Globus pallidus (tissue), 1 donor: ENCODE measurements at places on chromosomes 3 and 15.

GRCh38 chr15:58732625-58733363 lies 16.7 kb downstream of the ADAM10 start:
- DNase-seq = no peak

DNA sequence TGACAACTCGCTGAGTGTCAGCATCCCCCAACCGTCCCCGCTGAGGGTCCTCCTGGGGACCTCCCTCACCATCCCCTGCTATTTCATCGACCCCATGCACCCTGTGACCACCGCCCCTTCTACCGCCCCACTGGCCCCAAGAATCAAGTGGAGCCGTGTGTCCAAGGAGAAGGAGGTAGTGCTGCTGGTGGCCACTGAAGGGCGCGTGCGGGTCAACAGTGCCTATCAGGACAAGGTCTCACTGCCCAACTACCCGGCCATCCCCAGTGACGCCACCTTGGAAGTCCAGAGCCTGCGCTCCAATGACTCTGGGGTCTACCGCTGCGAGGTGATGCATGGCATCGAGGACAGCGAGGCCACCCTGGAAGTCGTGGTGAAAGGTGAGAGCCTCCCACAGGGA lies 35.4 kb downstream of the ACAN start:
- DNase-seq = no peak

GRCh38 chr3:73490453-73491286 lies 134.1 kb downstream of the PDZRN3 start:
- DNase-seq = no peak

DNA sequence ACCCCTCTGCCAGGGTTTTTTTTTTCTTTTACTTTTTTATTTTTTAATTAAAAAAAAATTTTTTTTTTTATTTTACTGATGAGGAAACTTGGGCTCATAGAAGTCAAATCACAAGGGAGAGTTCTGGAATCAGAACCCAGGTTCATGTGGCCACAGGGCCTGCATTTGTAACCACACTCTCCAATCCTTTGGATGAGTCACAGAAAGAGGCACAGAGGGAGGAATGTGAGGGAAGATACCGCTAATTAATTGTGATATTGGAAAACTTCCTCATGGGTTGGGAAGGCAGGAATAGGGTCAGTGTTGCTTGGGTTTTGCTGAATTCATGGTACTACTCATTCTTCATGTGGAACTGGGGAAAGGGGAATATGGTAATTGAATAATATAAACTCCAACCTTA lies 132.9 kb upstream of the SLC6A11 start:
- no peak for DNase-seq

DNA sequence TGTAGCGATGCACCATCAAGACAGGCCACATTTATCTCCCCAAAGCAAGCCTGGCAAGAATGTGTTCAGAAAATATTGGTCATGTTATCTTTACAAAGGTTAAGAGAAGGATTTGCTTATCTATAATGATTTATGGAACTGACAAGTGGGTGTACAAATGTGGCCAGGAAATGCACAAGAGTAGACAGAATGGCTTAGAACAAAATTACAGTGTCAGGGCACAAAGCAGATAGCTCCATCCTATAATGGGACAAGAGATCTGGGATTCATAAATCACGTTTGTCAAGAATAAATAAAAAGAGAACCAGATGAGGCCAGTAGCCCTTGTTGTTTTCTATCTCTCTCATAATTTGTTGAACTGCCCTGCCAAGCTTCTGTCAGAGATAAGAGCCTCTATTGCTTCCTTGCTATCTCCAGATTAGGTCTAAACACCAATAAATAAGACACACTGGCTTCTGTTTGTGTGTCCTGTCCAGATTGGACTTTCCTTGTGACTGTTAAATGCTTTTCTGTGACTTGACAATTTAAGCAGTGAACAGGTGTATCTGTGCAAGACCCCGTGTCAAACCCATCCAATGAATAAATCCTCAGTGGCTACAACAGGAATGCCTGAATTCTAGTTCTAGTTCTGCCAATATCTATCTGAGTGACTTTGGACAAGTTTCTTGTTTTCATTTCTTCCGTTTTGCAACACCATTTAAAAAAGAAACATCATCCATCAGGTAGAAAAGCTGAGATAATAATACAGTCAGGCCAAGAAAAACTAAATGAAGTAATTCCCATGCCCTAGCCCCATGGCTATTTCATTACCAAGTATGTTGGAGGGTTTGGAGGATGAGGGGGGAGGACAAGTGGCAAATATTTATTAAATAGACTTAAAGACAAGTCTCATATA lies 157.2 kb downstream of the DCLK3 start:
- no peak for DNase-seq

GRCh38 chr3:32238453-32239306 lies at the start of gene CMTM8:
Gene CMTM8, plus strand, starts transcription at chr3:32238680. Its CDS starts 293 bp downstream, at chr3:32238973.
- no peak for DNase-seq

DNA sequence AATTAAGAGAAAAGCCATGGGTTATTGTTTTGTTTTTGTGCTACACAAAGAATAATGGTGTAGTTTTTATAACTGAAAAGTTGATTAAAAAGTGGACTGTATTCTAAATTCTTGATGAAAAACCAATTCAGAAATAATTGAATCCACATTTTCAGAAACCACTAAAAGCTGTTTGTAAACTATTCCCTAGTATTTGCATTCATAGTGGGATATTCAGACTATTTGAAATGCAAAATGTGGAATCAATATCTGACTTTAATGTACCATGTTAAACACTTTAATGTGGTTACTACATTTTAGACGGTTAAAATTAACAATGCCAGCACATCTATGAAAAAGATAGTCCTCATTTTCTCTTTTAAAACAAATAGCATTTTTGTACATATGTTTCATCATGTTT lies 104.6 kb downstream of the ZIC4 start:
- DNase-seq = no peak

GRCh38 chr3:123055352-123055751 lies 11.5 kb upstream of the PDIA5 start:
- DNase-seq = no peak

GRCh38 chr3:172658344-172659245 lies 52.3 kb downstream of the NCEH1 start:
- no peak for DNase-seq

DNA sequence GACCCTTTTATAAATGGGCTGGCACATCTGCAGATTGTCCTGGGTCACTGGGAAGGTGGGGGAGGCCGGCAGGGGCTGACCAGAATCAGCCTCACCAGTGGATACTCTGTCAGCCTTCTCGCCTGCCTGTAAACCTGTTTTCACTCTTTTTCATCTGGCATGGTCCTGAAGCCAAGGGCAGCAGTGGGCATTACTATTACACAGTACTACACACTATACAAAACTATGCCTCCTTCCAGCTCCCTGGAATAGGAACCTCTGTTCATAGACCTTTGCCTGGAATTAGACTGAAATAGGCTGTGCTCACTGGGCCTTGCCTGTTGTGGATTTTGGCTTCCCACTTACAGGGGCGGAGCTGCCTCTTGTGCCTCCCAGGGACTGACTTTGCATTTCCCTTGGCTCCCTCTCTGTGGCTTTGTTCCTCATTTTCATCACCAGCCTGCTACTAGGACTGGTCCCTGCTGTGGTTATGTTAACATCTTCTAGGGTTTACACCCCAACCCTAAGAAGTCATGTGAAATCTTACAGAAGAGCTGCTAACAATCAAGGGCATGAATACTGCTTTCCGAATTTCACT lies 120.7 kb downstream of the FNDC3B start:
- peak; percentile 21 for DNase-seq

DNA sequence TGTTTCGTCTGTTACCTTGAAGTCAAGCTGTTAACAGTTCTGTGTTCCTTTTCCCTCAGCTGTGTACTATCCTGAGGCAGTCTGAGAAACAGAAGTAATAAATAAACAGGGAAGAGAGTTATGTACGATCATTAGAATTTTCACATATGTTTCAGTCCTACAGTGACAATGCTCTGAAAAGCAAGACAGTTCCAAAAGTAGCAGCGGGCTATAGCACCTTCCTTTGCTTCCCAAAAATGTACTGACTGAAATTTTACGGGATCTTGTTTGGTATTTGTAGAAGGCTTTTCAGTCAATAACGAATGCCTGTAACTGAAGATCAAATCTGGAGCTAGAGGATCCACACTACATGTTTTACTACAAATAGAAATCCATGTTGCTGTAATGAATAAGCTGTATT lies 428.1 kb downstream of the PYDC2 start:
- DNase-seq = no peak

DNA sequence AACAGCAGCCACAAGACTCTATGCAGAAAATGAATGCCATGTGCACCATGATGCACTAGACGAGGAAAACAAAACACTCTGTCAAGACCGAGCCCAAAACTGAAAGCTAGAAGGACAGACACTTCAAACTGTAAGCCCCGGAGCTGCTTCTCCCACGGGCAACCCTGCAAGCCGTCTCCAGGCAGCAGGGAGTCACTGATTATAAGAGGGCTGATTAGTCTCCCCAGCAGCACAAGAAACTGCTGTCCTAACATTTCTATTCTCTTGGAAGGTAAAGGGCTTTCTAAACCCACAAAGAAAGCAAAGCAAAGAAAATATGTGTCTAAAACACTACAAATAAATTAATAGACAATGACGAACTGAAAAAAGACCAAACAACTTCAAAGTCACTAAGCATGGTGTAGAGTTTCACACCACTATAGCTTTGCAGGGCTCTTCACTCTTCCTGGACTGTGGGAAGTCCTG lies 15.5 kb downstream of the TBC1D2B start:
- DNase-seq = no peak

GRCh38 chr3:17749281-17749680 lies 6.8 kb upstream of the TBC1D5 start:
- DNase-seq = no peak

DNA sequence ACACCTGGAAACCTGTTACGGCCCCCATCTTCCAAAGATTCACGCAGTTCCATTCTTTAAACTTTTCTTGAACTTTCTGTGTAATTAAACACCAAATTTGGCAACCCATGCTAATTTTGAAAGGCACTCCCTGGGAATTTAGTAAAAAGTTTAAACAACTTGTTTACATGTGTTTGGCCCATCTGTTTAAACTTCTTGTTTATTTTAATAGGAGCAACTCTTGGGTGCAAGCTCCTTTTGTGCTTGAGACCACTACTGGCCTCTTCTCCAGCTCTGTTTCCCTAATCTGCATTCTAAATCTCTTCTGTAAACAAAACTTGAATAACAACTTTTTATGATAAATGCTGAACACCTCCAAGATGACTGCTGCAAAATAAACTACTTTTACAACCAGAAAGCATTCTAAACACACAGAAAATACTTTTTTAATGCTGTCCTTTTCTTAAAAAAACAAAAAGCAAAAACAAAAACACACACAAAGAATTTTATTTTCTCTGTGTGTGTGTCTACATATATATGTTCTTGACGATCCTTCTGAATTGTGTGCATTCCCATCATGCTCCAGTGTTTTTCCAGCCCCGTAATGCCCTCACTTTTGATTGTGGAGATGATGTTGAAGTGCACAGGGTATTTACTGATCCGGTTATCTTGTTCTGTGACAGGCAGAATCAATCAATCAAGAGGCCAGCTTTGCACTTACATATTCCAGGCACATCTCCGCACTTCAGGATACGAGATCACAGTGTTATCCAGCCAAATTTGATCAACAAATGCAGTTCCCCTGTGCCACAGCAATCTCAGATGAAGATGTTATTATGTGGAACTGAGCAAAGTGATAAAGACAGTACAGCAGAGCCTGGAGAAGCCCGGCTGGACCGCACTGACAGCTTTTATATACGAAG lies 416.9 kb downstream of the FOXP1 start:
- no peak for DNase-seq

- peak; percentile 63 for DNase-seq
Observed at GRCh38 chr3:40476478-40477470, at the start of gene ZNF619. Gene ZNF619, plus strand, starts transcription at chr3:40477122. Its CDS starts 858 bp downstream, at chr3:40477980.

DNA sequence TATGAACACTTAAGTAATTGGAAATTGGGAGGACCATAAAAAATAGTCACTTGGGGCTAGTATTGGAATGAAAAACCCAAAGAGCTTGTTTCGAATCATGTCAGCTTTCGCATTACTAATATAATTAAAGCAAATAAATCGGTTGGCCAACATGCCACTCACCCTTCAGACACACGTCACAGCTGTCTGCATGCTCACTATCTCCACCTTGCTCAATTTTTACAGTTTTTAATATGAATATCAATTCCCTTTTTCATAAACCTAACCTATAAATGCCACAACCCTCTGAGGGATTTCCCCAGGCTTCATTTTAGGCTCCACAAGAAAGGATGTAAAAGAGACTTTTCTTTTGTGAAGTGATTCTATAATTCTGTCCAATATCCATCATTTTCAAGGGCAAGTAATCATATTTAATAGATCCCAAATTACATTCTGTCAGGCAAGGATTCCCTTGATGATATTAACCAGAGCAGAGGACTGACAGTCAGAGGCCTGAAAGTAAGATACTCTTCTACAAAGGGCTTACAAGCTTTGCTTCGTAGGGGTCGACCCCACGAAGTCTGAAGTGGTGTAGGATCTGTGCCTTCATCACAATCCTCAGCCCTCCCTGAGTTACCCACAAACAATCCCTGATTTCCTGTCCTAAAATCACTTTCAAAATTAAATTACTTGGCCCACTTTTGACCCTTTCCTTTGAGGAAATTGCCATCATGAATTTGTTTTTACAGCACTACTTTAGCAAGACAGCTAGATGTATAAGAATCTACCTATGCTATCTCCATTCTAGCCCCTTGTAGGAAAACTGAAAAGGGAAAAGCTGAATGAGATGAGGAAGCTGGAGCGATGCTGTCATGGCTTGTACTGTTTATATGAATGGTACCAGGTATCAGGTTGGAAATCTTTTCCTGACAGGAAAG lies 44.5 kb downstream of the NANOGP8 start:
- DNase-seq = no peak

GRCh38 chr3:128932516-128933212 lies 53.2 kb downstream of the ACAD9 start:
- no peak for DNase-seq

DNA sequence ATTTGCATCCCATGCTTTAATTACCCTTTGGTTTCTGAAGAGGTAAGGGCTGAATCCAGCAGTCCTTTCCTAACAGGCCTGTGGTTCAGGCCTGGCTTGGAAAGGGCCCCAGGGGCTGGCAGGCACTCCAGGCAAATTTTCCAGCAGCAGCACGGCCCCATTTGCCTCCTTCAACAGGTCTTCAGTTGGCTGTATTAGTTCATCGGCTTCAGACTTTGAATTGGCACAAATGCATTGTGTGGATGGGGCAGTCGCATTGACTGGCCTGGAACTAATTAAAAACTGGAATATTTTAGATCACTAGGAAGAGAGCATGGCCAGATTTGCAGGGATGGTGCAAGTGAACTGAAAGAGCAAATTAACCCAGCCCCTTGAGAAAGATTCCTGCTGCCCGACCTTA lies 207.8 kb upstream of the MCTP2 start:
- peak; percentile 31 for DNase-seq

DNA sequence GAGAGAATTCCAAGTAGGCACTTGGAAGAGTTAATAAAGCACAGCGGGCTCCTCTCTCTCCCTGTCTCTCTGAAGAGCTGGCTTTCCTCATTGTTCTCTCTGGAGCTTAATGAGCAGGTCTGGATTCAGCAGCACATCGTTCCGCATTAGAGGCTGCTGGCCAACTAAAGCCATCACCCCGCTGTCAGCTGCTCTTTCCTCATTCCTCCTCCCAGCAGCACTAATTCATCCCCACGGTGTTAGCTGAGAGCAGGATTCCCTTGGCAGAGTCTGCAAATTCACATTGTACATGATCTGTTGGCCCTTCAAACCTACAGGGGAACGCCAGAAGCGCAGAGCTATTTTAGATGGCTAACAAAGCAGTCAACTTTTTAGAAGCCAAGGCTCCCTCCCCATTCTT lies 44.2 kb downstream of the SGO1 start:
- peak; percentile 90 for DNase-seq
